ENCODE measurements at places on chromosomes 2 and 18.

DNA sequence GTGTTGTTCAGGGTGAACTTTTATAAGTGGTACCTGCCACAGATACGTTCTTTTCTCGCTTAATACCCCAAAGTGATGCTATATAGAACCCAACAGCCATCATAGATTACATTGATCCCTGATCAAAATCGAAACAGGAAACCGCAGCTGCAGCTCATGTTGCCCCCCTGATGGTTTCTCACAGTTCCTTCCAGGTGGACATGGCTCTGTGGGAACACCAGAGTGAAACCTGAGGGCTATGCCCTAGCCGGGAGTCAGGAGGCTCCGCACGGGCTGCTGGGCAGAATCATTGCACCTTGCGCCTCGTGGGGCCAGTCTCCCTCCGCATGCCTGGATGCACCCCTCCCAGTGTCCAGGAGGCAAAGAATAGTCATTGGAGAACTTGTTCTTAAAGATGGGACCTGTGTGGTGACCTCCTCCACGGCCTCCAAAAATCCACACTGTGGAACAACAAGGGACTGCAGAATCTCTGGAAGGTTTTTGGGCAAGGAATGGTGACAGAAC, 61.8 kb downstream of the CRACDL start:
- no peak for DNase-seq

GRCh38 chr2:206565666-206566065, 76.6 kb upstream of the FAM237A start:
- no peak for DNase-seq

DNA sequence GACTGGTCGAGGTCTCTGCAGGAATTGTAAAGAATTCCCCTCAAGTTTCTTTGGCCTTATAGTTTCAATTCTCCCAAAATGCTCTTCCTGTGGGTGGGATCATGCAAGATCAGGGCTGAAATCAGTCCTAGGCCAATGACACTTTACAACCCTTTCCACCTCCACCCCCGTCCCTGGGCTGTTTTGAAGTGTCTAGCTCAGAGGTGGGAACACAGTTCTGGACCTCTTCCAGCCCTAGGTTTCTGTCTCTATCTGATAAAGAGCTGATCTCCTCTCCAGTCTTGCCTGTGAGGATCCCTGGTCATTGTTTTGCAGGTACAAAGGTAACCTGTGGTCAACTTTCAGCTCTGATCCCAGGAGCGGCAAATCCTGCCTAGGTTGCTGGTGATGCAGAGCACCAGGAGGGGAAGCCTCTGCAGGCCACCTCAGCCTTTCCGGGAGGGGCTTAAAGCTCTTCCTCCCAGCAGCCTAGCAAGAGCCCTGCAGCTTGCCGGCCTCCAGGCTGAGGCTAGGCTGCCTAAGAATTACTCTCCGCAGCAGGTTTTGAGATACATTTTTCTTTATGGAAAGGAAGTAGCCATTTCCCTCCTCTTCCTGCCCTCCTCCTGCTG, 69.8 kb upstream of the WIPF1 start:
- peak; percentile 63 for DNase-seq

DNA sequence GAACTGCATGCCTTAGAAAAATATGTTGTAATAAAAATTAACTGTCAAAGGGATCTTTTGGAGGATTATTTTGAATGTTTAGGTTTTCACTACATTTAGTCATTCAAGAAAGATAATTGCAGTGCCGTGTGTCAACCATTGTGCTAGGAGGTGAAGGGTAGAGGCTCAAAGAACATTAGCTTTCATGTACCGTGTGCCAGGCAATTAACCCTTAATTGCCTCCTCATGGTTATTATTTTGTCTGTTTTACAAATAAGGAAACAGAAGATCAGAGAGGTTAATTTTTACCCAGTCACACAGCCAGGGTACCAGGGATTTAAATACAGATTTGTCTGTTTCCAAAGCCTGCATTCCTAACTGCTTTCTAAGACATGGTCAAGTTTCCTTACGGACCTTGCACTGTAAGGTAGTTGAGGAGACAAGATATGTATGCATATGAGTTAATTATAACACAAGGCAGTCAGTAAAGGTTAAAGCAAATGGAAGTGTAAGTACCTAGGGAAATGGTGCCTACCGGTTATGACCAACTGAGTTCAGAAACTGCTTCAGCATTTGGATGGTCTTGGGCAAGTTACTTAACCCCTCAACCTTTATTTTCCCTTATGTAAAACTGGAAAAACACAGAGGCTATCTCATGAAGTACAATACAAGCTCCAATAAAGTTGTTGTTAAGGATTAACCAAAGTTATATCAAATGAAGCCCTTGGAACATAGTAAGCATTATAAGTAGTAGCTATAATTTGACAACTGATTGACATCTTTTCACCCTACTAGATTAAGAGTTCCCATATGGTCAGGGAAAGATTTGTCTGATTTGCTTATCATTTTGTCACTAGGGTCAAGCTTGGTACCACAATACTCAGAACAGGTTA, 434.9 kb downstream of the MBD2 start:
- DNase-seq = no peak

GRCh38 chr2:221529943-221530652, 42.0 kb downstream of the EPHA4 start:
- no peak for DNase-seq

- DNase-seq = no peak
Observed at GRCh38 chr2:112026509-112026908, 28.6 kb upstream of the TMEM87B start.

- DNase-seq = no peak
Observed at GRCh38 chr2:56801770-56802169, 618.0 kb downstream of the CCDC85A start.

DNA sequence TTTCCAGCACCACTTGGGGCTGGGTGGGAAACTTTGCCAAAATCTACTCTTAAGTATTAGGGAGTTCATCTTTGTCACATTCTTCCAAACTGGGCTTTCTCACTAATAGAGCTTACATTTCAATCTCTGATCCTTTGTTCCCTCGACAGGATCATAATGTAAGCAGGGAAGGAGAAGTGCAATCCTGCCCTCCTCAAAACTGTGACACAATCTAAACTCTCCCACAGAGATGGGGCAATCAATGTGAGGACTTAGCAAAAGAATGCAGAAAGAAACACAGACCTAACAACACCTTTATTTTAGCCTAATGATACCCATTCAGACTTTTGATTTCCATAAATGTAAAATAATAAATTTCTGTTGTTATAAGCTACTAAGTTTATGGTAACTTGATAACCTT, 40.8 kb downstream of the DSEL start:
- no peak for DNase-seq

DNA sequence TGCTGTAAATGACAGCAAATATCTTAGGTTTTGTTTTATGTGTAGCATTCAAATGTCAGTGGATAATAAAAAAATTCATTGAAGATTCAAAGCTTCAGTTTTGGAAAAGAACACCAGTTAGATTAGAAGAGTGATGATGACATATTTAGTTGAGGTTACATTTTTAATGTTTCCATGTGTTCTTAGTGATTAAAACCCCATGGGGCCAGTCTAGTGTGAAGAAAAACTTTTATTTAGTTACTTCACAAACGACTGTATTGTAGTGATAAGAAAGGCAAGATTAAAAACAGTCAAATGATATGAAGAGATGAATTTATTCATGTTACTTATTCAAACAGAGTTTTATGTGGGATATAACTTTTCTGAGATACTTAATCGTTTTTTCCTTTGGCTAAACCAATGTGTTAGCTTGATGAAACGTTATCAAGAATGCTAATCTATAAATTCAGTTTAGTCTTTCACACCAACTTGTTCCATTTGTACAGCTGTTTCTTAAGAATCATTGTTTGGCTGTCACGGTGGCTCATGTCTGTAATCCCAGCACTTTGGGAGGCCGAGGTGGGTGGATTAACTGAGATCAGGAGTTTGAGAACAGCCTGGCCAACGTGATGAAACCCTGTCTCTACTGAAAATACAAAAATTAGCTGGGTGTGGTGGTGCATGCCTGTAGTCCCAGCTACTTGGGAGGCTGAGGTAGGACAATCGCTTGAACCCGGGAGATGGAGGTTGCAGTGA, 11.6 kb downstream of the BMPR2 start:
- DNase-seq = no peak
